ENCODE measurements at places on chromosomes 13 and 19.

DNA sequence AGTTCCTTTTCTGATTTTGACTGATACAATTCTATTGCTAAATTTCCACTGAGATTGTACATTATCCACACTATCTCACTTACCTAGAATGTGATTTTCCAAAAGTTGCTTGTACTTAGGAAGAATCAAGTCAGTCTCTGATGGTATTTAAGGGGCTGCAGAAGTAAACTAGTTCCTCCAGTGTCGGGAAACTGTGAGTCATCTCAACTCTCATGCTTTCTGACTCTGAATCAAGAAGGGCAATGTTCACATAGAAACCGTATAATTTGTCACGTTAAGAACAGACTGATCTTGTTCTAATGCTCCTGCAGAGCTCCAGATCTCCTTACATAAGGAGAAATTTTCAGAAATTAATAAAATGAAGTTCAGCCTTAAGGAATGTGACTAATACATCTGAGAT lies 369.3 kb downstream of the KLF5 start:
- DNase-seq: no peak

DNA sequence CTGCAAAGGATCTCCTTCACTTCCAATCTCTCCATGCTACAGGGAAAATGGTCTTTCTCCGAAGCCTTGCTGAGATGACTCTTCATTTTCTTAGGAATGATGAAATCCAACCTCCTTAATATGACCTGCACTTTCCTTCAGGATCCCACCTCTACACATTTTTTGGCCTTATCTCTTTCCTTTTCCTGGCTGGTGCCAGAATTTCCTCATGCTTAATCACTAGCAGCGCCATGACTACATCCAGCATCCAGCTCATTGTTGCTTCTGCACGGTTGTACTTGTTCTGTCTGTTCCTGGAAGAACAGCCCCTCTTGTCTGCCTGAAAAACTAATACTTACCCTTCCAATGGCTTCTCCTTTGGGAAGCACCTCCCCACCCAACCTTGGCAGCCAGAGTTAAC lies 68.4 kb downstream of the TEX26 start:
- DNase-seq: no peak

DNA sequence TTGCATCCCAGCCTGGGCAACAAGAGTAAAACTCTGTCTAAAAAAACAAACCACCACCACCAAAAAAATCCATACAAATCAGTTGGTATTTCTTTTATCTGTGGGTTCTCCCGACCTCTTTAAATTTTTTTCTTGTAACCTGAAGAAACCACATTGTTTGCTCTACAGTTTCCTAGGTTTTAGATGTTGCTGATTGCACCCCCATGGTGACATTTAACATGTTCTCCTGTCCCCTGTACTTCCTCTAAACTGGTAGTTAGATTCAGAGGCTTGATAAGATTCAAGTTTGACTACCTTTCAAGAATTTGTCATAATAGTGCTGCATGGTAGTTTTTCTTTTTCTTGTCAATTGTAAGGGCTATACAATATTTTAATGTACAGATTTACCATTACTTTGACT lies 24.0 kb downstream of the ALG5 start:
- DNase-seq: no peak

- DNase-seq: no peak
These were observed 10.2 kb upstream of the ILF3 start for GRCh38 chr19:10643968-10644259.

- DNase-seq: no peak
These were observed 419.4 kb downstream of the UQCRFS1 start for GRCh38 chr19:28793391-28794168.

DNA sequence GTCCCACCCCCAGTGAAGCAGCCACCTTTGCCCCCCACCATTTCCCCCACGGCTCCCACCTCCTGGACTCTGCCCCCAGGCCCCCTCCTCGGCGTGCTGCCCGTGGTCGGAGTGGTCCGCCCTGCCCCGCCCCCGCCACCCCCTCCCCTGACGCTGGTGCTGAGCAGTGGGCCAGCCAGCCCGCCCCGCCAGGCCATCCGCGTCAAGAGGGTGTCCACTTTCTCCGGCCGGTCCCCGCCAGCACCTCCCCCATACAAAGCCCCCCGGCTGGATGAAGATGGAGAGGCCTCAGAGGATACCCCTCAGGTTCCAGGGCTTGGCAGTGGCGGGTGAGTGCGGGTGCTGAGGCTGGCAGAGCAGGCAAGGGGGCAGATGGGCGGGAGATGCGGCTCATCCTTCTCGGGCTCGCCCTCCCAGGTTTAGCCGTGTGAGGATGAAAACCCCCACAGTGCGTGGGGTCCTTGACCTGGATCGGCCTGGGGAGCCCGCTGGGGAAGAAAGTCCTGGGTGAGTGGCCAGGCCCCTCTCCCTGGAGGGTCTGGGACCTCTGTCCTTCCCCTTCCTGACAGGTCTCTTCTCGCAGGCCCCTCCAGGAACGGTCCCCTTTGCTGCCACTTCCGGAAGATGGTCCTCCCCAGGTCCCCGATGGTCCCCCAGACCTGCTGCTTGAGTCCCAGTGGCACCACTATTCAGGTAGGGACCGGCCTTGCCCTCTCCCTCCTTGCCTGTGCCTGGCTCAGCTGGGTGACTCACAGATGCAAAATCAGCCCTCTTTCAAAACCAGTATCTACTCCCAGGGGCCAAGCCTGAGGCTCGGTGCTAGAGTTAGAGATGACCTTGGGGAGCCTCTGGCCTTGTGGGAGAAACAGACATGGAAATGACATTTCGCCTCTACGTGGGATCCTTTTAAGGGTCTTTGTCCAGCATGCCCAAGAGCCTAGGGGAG lies 8.8 kb downstream of the IGFLR1 start:
- no peak for DNase-seq

DNA sequence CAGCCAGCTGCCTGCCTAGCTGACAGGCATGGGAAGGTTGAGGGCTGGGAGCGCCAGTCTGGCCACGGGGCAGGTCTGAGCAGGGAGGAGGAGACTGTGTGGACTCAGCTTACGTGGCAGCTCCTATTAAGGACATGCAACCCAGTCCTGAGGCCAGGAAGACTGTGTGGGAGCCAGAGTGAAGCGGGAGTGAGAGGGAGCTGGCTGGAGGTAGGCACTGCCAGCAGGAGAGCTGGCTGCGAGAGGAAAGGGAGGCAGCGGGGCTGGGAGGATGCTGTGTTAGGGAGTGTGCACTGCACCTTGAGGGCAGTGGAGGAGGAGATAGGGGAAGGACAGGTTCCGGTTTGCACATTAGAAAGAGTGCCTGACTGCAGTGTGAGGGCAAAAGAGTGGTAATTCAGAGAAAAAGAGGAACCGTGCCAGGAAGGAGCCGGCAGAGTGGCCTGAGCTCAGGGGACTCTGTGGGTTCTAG lies 99.2 kb downstream of the SLC7A1 start:
- no peak for DNase-seq

DNA sequence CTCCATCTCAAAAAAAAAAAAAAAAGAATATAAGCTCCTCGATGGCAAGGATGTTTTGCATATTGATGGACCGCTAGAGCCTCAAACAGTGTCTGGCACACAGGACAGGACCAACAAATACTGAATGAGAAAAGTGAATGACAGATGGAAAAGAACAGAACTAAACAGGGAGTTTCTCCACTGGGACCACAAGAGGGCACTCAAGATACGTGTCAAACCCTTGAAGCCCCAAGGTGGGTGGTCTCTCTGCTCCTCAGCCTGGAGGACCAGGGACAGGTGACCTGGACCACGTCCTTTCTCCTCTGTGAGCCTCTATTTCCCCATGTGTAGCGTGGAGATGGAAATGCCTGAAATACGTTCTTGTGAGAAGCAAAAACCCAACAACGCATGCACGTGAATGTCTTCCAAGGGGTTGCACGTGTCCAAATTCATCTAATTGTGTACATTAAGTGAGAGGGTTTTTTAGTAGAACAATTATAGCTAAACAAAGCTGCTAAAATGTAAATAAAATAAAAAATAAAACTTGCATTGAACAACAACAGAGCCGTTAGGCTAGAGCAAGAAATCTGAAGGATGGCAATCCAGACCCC lies 5.7 kb upstream of the CDC42EP5 start:
- DNase-seq: peak; percentile 50

GRCh38 chr19:11261971-11262839 lies at the start of gene DOCK6:
Gene DOCK6 (minus strand): TSS chr19:11262524. CDS start chr19:11262440, 84 bp downstream.
- peak; percentile 79 for DNase-seq

DNA sequence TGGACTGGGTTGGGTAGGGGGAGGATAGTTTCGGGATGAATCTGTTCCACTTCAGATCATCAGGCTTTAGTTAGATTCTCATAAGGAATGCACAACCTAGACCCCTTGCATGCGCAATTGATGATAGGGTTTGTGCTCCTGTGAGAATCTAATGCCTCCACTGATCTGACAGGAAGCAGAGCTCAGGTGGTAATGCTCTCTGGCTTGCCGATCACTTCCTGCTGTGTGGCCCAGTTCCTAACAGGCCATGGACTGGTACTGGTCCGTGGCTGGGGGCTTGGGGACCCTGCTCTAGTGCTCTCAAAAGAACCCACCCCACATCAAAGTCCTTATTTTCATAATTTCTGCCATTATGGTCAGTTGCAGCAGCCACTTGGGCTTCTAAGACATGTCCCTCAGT lies 30.1 kb downstream of the DNAJC3 start:
- no peak for DNase-seq

DNA sequence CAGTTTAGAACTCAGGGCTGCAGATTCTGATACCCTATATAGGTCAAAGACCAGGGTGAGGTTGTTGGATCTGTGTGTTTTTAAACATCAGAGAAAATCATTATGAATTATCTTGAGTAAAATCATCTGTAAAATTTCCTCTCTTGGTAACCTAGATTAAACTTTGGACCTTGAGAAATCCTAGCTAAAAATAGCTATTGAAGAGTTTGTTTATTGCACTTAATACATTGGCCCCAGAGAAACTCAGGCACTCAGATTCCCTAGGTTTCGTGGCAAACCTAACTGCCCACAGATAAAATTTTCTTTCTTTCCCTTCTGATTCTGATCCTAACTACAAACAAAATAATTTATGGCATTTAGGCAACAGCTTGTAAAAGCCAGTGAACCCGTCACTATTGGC lies 102.3 kb downstream of the GPC6 start:
- DNase-seq: no peak

GRCh38 chr19:39684267-39684666 lies 20.0 kb upstream of the LGALS14 start:
- DNase-seq: no peak

DNA sequence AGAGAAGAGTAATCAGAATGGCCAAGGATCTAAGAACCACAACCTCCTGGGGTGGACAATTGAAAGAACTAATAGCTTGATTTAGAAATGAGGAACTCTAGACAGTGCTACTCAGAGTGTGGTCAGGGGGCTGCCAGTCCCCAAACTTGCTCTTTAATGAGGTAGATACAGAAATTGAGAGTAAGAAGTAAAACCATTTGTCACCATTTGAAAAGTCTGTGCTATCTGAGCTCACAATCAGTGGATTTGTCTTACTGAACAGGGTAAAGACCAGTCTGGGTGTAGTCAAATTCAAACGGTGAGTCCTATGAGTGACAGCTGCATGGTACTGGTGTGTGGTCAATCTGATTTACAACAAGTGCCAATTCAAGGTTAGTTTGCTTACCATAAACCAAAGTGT lies 118.9 kb downstream of the KL start:
- DNase-seq: no peak

- no peak for DNase-seq
These were observed 3.6 kb downstream of the ADGRE1 start for GRCh38 chr19:6890938-6891337.

- DNase-seq: peak; percentile 54
These were observed 1.3 kb downstream of the SOX21 start for GRCh38 chr13:94710881-94711560.

GRCh38 chr19:9947441-9947840 lies 11.1 kb upstream of the OLFM2 start:
- DNase-seq: no peak

GRCh38 chr19:55136399-55137102 lies 12.5 kb downstream of the TNNT1 start:
- DNase-seq: no peak

- DNase-seq: peak; percentile 24
These were observed 446 bp upstream of the ZNF83 start for GRCh38 chr19:52638601-52639000.

DNA sequence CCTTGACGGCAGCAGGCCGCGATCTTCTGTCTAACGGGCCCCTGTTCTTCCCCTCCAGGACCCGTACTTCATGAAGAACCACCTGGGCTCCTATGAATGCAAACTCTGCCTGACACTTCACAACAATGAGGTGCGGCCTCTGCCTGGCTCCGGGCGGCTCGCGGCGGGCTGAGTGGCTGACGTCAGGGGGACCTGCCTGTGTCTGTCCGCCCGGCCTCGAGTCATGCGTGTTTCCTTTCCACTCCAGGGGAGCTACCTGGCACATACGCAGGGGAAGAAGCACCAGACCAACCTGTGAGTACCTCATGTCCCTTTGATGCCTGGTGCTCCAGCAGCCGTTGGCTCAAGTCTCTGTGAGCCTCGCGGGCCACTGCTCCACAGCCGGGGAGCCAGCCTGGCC lies 4.6 kb upstream of the AMH start:
- no peak for DNase-seq
